ENCODE measurements at places on chromosomes 6 and 20. TPM values are rescaled to one million over a fixed set of nuclear protein-coding genes. Genes with fewer than 3 reads are reported as not detected.

DNA sequence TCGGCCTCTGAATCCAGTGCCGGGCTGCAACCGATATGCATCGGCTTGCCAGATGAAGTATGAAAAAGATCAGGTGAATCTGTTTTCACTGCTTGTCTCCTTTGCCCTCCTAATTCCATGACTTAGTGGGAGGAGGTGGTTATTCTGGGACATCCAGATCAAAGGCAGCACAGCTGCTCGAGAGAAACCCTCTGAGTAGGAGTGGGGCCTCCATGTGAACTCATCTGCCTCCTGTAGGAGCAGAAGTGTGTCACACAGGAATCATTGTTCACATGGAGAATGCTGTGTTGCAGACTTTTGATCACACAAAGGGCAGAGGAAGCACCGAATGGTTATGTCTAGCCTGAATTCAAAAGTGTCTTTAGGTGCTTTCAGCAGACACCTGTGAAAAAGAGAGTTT is 73.1 kb upstream of the SLC22A1 start:
- peaks cover 85% of the 10 kb centered on the region for H3K36me3 ChIP-seq
- H3K27ac ChIP-seq = no peak overlapping the region
- no peaks in the 10 kb centered on the region for H3K4me1 ChIP-seq
- H3K27me3 ChIP-seq = no peaks in the 10 kb centered on the region
- no peak for DNase-seq
- no peak overlapping the region for H3K4me3 ChIP-seq

DNA sequence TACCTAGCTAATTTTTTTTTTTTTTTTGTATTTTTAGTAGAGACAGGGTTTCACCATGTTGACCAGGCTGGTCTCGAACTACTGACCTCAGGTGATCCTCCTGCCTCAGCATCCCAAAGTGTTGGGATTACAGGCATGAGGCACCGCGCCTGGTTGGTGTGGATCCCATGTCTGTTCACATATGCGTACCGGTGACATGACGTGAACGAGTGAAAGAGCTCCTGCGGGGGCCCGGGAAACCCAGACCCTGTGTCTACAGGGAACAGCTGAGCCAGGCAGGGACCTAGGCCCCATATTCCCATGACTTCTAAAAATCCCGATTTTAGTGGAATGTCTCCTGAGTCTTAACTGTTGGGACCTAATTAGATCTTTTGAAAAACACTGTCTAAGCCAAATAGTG is 33.1 kb downstream of the VSTM2L start:
- DNase-seq = no peak
- no peak overlapping the region for H3K4me3 ChIP-seq
- H3K27me3 ChIP-seq = no peaks in the 10 kb centered on the region
- no peaks in the 10 kb centered on the region for H3K36me3 ChIP-seq
- no peaks in the 10 kb centered on the region for H3K4me1 ChIP-seq
- no peak overlapping the region for H3K27ac ChIP-seq

- no peak overlapping the region for H3K4me3 ChIP-seq
Measured at GRCh38 chr6:41332241-41332640, 3.2 kb upstream of the NCR2 start.

- H3K36me3 ChIP-seq = no peaks in the 10 kb centered on the region
- peak; percentile 17 for DNase-seq
Measured at GRCh38 chr6:148203281-148203925, 139.2 kb upstream of the SASH1 start.

DNA sequence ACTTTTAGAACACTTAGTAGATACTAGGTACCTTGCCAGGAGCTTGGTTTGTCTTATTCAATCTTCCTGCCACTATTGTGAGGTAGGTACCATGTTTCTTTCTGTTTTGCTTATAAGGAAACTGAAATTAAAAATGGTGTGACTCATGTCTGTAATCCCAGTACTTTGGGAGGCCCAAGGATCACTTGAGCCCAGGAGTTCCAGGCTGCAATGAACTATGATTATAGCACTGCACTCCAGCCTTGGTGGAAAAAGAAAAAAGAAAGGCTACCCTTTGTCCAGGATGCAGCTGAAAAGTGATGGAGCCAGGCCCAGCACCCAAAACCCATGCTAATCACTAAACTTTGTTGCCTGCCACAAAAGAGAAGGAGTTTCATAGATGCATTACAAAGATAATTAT is 34.1 kb upstream of the LAMA4 start:
- H3K36me3 ChIP-seq = no peaks in the 10 kb centered on the region
- no peak overlapping the region for H3K27ac ChIP-seq
- DNase-seq = no peak
- H3K27me3 ChIP-seq = no peaks in the 10 kb centered on the region
- no peak overlapping the region for H3K4me3 ChIP-seq

DNA sequence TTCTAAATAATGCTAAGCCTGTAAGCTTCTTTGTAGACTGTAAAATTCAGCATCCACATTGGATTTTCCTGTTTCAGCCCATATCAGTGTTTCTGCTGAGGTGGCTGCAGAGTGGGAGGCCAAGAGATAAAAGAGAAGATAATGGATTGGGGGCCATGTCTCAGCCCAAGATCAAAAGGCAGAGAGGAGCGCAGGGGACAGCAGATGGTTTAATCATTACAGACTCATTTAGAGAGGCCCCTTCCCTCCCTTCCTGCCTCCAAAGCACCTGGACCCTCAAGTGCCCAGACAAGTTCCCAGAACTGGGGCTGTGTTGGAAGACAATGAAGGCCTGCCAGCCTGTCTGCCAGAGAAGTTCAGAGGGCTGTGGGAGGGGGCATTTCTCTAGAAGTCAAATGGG is 20.4 kb upstream of the CTNNBL1 start:
- H3K27ac ChIP-seq = no peak overlapping the region
- no peak overlapping the region for H3K4me3 ChIP-seq
- no peaks in the 10 kb centered on the region for H3K36me3 ChIP-seq
- no peak for DNase-seq
- H3K4me1 ChIP-seq = peaks cover 12% of the 10 kb centered on the region
- peaks cover 11% of the 10 kb centered on the region for H3K27me3 ChIP-seq

DNA sequence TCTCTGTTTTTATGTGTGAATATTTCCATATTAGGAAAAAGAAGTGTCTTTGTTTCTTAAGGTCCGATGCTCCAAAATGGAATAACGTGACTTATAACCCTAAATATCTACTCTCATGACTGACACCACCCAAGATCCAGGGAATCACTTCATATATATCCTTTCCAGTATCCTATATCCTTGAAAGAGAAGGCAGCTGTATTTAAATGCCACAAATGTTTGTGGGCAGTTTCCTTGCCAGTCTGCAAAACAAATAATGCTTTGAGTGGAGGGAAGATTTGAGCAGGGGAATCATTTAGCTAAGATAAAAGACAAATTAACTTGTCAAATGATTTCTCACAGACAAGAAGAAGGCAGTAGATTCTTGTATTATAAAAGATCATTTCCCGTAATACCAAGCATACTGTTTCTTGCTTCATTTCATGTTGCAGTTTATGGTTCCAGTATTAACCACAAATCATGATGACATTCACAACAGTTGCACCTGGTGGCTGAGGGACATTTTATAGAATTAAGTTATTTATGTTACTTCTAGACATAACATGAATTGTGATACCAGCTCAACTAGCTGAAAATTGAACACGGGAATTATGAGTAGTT is 30.0 kb upstream of the FABP7 start:
- no peak overlapping the region for H3K27ac ChIP-seq
- H3K4me1 ChIP-seq = no peaks in the 10 kb centered on the region
- no peak for DNase-seq
- H3K27me3 ChIP-seq = no peaks in the 10 kb centered on the region

GRCh38 chr6:26329763-26330511 is 35.1 kb upstream of the BTN3A2 start:
- peaks cover 11% of the 10 kb centered on the region for H3K4me1 ChIP-seq
- peak; percentile 35 for DNase-seq
- peaks cover 63% of the 10 kb centered on the region for H3K27me3 ChIP-seq
- no peaks in the 10 kb centered on the region for H3K36me3 ChIP-seq

GRCh38 chr6:31068669-31069340 is 43.6 kb downstream of the C6orf15 start:
- H3K4me3 ChIP-seq = no peak overlapping the region
- DNase-seq = peak; percentile 73
- no peaks in the 10 kb centered on the region for H3K36me3 ChIP-seq
- H3K27me3 ChIP-seq = peaks cover 2% of the 10 kb centered on the region
- no peak overlapping the region for H3K27ac ChIP-seq

- H3K4me1 ChIP-seq = no peaks in the 10 kb centered on the region
- no peaks in the 10 kb centered on the region for H3K36me3 ChIP-seq
- no peak for DNase-seq
- no peak overlapping the region for H3K4me3 ChIP-seq
- no peaks in the 10 kb centered on the region for H3K27me3 ChIP-seq
Measured at GRCh38 chr6:46347669-46348068, 143.6 kb downstream of the RCAN2 start.

GRCh38 chr6:113953346-113953745 is 17.6 kb downstream of the HDAC2 start:
- H3K4me1 ChIP-seq = no peaks in the 10 kb centered on the region
- no peak for DNase-seq
- no peak overlapping the region for H3K27ac ChIP-seq
- H3K4me3 ChIP-seq = no peak overlapping the region

GRCh38 chr6:11133281-11133680 is 21.8 kb upstream of the ERVFRD-1 start:
- no peaks in the 10 kb centered on the region for H3K27me3 ChIP-seq
- no peak for DNase-seq
- no peak overlapping the region for H3K27ac ChIP-seq
- peaks cover 13% of the 10 kb centered on the region for H3K36me3 ChIP-seq

GRCh38 chr20:10667560-10668167 is 6.1 kb downstream of the JAG1 start:
- DNase-seq = no peak
- H3K4me1 ChIP-seq = peaks cover 32% of the 10 kb centered on the region
- peaks cover 48% of the 10 kb centered on the region for H3K36me3 ChIP-seq

DNA sequence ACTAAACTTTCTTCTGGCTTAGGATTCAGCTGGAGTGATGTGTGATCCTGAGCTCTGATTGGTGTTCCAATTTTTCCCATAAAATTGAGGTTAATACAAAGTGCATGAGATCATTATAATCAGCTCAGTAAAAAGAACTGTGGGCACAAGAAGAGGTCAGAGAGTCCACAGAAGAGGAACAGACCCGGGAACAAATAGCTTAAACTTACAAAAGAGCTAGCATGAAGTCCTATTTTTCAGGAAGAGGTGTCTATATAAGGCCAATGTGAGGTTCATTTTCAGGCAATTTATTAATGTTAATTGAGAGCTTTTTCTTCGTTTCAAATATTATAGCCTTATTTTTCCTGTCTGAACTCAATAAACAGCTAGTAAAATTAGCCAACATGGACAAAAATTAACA is 26.9 kb upstream of the STX11 start:
- H3K27me3 ChIP-seq = no peaks in the 10 kb centered on the region
- no peaks in the 10 kb centered on the region for H3K36me3 ChIP-seq
- DNase-seq = no peak
- H3K27ac ChIP-seq = no peak overlapping the region

- peaks cover 64% of the 10 kb centered on the region for H3K36me3 ChIP-seq
- DNase-seq = no peak
- no peak overlapping the region for H3K4me3 ChIP-seq
- no peaks in the 10 kb centered on the region for H3K27me3 ChIP-seq
- no peak overlapping the region for H3K27ac ChIP-seq
Measured at GRCh38 chr6:158765499-158766068, 53.6 kb downstream of the EZR start.

GRCh38 chr6:47836046-47836445 is 54.2 kb downstream of the OPN5 start:
- no peak for DNase-seq
- H3K36me3 ChIP-seq = no peaks in the 10 kb centered on the region
- H3K4me1 ChIP-seq = no peaks in the 10 kb centered on the region
- H3K4me3 ChIP-seq = no peak overlapping the region

DNA sequence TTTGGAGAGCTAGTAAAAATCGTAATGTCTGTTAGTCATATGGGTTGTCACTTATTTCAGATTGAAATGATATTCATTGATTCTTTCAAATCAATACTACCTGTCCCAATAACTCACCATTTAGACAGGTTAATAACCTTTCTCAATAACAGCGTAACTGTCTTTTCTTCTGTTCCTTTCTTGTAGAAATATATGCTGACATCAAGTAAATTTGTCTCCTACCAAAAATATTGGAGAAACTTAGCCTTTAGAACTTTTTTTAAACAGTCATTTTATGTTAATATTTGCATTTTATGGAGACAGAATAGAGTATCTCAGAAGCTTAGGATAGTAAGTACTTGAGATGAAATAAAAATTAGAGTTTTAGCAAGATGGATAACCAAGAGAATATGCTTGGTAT is 278.2 kb downstream of the UST start:
- peaks cover 2% of the 10 kb centered on the region for H3K36me3 ChIP-seq
- H3K4me1 ChIP-seq = no peaks in the 10 kb centered on the region
- no peaks in the 10 kb centered on the region for H3K27me3 ChIP-seq
- no peak for DNase-seq
- H3K4me3 ChIP-seq = no peak overlapping the region

DNA sequence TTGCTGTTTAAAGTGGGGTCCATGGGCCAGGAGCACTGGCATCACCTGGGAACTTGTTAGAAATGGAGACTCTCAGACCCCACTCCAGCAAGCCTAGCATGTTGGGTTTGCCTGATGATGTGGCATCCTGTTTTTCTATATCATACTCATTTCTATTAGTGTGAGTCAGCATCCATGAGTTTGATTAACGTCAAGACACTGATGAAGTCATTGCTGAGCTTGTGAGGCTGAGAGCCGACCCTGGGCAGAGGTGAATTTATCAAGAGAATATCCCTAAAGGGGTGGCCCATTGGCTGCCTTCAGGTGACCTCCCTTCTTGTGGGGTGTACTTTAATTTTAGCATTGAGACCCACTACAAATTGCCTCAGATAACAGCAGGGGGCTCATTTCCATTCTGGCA is 43.4 kb upstream of the RNF144B start:
- no peaks in the 10 kb centered on the region for H3K27me3 ChIP-seq
- H3K27ac ChIP-seq = no peak overlapping the region
- no peaks in the 10 kb centered on the region for H3K4me1 ChIP-seq
- H3K4me3 ChIP-seq = no peak overlapping the region
- no peak for DNase-seq

- DNase-seq = no peak
- no peaks in the 10 kb centered on the region for H3K27me3 ChIP-seq
- H3K4me1 ChIP-seq = peaks cover 15% of the 10 kb centered on the region
- H3K36me3 ChIP-seq = peaks cover 46% of the 10 kb centered on the region
Measured at GRCh38 chr6:39904946-39905639, 29.2 kb downstream of the MOCS1 start.

DNA sequence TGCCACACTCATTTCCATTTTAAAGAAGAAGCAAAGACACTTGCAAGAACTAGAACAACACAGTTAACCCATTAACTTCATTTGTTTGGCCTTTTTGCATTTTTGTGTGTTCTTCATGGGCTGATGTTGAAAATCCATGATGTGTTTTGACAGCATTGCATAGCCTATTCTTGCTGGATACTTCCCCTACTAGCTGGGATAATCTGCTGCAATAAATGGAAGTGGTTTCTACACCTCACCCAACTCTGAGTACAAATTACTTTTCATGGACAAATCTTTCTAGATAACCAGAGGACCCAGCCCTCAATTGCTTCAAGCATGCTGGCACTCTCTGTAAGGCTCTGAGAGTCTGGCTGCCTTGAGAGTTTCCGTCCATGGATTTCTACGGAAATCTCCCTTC is 26.5 kb downstream of the CST9L start:
- no peaks in the 10 kb centered on the region for H3K27me3 ChIP-seq
- DNase-seq = no peak
- no peaks in the 10 kb centered on the region for H3K4me1 ChIP-seq

MYH7B gene
- 0.46 TPM for polyA plus RNA-seq

NKX2-2 gene
- polyA plus RNA-seq = 4.1 TPM

ASIP gene
- polyA plus RNA-seq = 0.27 TPM

SCGN gene
- 36.9 TPM for polyA plus RNA-seq

COL9A3 gene
- polyA plus RNA-seq = 14.1 TPM

SLC26A8 gene
- 0.24 TPM for polyA plus RNA-seq

SLC24A3 gene
- 9.9 TPM for polyA plus RNA-seq

SLC2A4RG gene
- 61.5 TPM for polyA plus RNA-seq

B3GALT4 gene
- 5.7 TPM for polyA plus RNA-seq

HUS1B gene
- 0.34 TPM for polyA plus RNA-seq

IMPG1 gene
- 3.4 TPM for polyA plus RNA-seq

CTNNBL1 gene
- 40.1 TPM for polyA plus RNA-seq

Measured in large intestine (tissue), 12 donors.